Stimulated activated CD4-positive, alpha-beta T cell treated with anti-CD3 and anti-CD28 coated beads, TNF-alpha, amount 100 ng/mL, for 1 hour (primary cell): ENCODE measurements at places on chromosomes 3 and 15.

DNA sequence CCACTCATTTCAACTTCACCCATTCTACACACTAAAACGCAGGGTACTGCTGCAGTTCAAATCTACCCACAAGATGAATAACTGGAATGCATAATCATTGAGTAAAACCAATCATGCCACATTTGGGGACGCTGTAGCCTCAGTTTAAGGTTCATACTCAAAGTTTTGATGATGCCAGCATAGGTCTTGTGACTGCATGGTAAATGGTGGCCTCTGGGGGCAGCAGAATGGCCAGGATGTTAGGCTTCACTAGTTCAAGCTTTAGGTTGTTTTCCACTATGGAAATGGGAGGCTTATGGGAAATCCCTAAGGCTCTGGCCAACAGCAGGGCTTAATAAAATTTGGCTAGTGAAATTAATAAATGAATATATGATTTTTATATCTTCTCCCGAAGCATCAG is 104.3 kb upstream of the TSC22D2 start:
- DNase-seq: no peak

- DNase-seq: no peak
Measured at GRCh38 chr15:67076147-67076843, 10.9 kb downstream of the SMAD3 start.

DNA sequence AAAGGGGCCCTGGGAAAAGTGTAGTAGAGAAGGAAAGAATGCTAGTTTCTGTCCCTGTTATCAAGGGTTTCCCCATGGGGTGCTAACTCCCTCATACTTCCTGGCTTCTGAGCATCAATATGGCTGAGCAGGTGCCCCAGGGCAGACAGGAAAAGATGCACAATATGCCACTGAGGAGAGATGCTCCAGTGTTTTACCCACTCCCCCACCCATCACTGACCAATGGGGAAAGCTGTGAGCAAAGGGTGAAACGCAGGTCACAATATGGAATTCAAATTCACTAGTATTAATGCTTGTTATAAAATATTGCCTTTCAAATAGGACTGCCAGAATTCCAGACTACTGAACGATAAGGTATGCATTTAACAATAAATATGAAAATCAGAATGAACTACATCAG is 187.5 kb upstream of the CTNNB1 start:
- DNase-seq: no peak

GRCh38 chr3:134352031-134352671 is 22.1 kb downstream of the AMOTL2 start:
- no peak for DNase-seq

DNA sequence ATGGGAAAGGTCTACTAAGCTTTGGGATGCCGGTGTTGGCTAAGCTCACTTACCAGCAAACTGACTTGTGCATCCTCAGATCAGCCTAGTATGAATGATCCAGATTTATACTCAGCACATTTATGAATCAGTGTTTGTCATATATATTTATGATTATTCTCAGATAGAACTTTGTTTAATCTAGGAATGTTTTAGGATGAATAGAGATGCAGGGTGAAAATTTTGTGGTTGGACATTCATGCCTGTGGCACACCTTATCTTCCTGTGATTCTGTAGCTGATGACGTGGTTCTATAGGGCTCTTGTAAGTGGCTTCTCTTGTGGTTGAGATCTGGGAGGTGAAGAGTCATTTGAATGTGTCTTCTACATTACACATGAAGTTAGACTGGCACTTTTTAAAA is 11.4 kb downstream of the CDIN1 start:
- no peak for DNase-seq

- no peak for DNase-seq
Measured at GRCh38 chr15:75342221-75342620, 4.6 kb upstream of the NEIL1 start.

- DNase-seq: no peak
Measured at GRCh38 chr3:100437721-100438622, 36.6 kb downstream of the LNP1 start.

GRCh38 chr3:53068176-53068575 is 22.3 kb upstream of the SFMBT1 start:
- DNase-seq: no peak

- DNase-seq: no peak
Measured at GRCh38 chr3:12194209-12194608, 35.5 kb upstream of the TIMP4 start.

DNA sequence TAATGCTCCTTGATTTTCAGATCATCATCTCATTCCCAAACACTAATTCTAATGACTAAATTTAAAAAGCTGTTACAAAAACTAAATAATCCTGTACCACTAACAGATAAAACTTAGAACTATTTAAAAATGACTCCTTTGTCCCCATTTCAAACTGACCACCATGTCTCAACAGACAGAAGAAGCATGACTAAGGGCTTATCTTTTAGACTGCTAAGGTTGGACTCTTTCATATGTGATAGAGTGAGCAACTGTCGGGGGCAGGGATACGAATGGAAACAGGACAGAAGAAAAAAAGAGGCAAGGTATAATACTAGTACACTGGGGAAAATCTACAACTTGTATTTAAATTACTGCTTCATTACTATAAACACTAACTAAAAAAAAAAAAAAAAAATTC is 23.3 kb downstream of the SNX4 start:
- DNase-seq: no peak

- no peak for DNase-seq
Measured at GRCh38 chr3:63429905-63430304, 151.8 kb downstream of the SYNPR start.

DNA sequence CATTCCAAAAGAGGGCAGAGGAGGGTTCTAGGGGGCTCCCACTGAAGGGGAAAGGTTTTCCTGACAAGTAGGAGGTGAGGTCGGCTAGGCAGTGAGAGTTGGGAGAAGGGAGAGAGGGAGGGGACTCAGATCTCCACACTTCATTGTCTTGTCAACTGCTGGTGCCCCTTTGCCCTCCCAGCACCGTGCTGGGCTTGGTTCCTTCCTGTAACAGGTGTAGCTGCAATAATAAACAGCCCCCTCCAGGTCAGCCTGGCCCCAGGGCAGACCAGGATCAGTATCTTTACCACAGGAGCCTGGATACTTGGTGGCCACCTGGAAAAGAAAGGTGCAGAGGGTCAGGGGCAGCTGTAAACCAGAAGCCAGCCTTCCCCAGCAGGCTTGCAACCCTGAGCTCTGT is 2.9 kb upstream of the KCTD6 start:
- no peak for DNase-seq

GRCh38 chr15:28912422-28912821 is 26.6 kb downstream of the APBA2 start:
- no peak for DNase-seq

- DNase-seq: no peak
Measured at GRCh38 chr15:57734860-57735259, 28.3 kb downstream of the POLR2M start.

DNA sequence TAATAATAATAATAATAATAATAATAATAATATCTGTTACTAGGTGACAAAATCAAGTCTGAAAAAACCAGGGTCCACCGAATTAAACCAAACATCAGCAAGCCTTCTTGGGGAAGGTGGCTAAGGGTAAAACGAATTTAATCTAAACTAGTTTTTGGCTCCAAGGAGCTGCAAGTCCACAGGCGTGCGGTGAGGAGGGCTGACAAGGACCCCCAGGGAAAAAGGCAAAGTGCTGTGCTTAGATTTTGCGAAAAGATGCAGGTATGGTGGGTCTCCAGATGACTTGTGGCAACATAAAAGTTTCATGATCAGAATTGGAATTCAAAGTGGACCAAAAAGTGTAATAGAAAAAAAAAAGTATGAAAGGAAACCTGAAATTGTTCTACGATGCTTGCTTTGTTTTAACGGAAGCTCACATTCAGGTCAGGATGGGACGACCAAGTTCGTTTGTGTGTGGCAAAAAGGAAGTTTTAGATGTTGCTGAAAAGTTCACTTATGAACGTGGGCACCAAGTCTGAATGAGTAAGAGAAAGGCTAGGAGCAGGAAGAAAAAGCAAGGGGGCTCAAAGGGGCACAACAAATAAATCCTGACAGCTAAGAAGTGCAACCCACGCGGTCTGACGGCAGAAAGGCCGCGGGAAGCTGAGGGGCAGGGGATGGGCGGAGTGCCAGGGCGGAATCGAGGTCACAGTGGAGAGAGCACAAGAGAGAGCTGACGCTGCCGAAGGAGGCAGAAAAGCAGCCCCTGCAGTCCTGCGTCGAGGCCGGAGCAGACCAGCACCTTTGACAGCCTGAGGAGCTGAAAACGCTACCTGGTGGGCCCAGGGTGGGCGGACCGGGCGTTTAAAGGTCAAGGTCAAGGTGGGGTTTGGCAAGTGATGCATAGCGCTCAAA is 1.1 kb downstream of the WDR82 start:
- DNase-seq: peak; percentile 38
